ENCODE measurements at places on chromosomes 7 and 10.

DNA sequence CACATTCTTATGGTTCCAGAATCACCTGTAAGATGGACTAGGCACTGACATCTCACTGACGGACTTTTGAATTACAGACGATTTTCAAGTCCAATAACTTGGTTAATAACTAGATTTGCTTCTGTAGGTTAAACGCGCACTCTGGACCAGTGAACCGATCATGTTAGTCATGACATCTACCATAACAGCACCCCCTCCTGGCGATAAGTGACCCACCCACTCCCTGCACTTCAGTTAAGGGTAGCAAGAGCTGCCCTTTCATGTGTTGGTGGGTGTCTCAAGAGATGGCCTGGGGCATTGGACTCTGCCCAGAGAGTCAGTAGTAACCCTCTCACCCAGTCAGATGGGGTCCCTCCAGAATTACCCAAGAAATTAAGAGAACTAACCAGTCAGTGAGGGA, 12.9 kb downstream of the GRM8 start:
- DNase-seq, result no peak

DNA sequence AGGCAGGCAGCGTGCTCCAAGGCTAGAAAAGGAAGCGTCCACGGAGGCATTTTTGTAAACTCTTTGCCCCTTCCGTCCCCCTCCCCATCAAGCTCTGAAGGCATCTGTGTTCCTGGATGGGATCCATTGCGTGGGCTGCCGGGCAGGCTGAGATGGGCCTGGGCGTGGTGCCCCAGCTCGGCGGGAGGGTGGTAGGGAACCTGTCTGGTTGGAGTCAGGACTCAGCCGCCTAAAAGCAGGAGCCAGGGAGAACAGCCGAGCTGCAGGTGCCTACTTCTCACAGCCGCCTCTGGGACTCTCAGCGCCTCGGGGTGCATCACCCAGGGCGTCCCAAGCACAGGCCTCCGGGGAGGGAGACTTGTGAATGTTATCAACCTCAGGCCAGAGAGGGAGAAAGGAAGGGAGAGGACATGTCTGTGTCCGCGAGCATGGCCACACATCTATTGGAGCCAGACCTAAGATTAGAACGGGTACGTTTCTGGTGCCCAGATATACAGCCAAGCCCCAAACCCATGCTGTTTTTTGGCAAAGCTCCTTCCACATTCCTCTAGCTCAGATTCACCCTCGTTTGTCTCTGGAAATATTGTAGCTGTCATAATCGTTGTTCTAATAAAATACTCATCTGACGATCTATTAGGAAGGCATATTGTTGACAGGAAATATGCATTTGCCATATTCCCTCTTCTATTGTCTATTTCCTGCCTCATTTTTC, 48.6 kb upstream of the CTBP2 start:
- DNase-seq, result no peak

GRCh38 chr7:79513261-79513660, 59.8 kb upstream of the MAGI2 start:
- no peak for DNase-seq

DNA sequence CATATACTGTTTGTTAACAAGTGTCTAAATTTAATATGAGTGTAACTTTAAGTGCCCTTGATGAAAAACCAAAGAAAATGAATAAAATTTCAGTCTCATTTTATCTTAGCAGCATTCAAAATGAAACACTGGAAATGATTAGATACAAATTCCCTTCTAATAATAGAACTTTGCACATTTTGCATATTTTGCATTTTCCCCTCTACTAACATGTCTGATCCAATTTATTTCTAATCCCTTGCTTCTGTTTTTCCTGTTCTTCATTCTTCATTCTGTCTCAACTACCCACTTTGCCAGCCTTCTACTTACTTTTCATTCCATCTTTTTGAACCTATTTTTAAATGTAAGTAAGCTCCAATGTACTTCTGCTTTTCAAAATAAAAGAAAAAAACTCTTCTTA, 42.7 kb upstream of the SEMA3D start:
- DNase-seq, result no peak

- DNase-seq, result no peak
Measured at GRCh38 chr7:150721970-150722373, 5.6 kb downstream of the GIMAP1 start.

- DNase-seq, result no peak
Measured at GRCh38 chr10:70917226-70917625, 28.9 kb upstream of the PCBD1 start.

DNA sequence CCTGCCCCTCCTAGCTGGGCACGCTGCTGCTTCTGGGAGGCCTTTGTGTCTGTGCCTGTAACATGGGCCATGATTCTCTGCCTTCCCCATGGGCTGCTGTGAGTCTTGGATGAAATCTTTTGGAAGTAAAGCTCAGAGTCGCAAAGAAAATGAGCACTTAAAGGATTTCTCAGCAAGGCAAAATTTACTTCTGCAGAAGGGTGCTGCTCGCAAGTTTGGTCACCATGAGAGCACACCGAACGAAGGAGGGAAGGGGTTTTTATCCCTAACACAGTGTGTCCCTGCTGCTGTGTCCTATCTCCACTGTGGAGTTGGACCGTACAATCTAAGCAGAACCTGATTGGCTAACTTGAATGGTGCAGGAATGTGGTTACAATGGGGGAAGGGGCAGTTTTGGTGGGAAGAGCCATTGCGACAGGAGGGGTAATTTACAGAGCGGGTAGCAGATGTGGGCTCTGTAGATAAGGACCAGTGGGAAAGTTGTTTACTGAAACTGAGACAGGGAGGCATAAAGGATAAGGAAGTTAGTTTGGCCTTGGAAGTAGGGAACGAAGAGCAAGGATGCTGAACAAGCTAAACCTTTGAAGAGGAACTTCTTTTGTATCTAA, 57.5 kb downstream of the FANK1 start:
- DNase-seq, result no peak

DNA sequence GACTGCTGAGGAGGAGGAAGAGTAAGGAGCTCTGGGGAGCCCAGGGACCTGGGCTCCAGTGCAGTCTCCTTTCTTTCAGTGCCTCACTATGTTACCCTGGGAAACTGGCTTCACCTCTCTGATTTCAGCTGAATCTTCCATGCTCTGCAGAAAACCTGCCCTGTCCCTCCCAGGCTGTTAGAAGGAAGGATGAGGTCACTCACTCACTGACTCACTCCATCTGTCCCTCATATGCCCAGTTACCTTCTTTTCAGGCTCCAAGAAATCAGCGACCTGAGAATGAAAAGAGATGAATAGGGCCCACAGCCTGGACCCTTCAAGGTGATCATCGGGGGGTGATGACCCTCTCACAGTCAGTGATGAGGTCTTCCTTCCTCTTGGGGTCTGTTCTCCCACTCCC, 481 bp downstream of the SFTPA2 start:
- no peak for DNase-seq

DNA sequence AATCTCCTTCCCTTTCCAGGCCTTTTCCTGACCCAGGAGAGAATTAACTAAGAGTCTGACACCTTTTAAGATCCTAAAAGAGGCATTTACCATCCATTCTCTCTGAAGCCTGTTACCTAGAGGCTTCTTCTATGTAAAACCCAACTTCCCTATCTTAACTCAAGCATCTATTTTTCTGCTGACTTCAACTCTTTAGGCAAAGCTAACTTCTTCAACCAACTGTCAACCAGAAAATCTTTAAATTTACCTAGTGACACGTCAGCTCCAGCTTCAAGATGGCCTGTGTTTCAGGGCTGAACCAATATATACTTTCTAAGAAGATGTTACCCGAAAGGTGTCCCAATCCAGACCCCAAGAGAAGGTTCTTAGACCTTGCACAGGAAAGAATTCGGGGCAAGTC, 492.3 kb upstream of the AUTS2 start:
- DNase-seq, result no peak

DNA sequence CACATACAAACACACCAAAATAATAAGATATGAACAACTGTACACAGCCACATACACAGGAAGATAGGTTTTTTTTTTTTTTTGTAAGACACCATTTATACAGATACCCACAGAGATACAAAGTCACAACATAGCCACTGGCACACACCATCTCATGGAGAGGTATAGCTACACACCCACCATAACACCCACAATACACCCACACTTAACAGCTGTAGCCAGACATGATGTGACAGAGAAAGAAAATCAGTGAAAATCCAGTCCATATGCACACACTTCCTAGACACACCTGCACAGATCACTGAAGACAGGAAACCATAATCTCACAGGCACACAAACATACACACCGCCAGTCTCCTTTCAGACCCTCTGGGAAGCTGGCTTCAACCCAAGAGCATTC, 62.4 kb upstream of the PAX2 start:
- no peak for DNase-seq

GRCh38 chr7:143385891-143386781, 5.0 kb downstream of the ZYX start:
- no peak for DNase-seq

GRCh38 chr7:45457591-45457990, 116.6 kb upstream of the ADCY1 start:
- DNase-seq, result no peak
